Heart left ventricle (tissue), 16 donors: ENCODE measurements at places on chromosomes 11 and 22. TPM values are rescaled to one million over a fixed set of nuclear protein-coding genes. Genes with fewer than 3 reads are reported as not detected.

NCF4 gene
- 3.5 TPM for total RNA-seq

SH3BP1 gene
- 19.7 TPM for total RNA-seq

OR8G5 gene
- not detected for total RNA-seq

UPB1 gene
- total RNA-seq, result 0.44 TPM

CRYBB3 gene
- total RNA-seq, result not detected

MACROD1 gene
- total RNA-seq, result 130 TPM

SERPINH1 gene
- total RNA-seq, result 148 TPM

OR8G1 gene
- total RNA-seq, result not detected

SESN3 gene
- 3.9 TPM for total RNA-seq

B3GAT1 gene
- 0.64 TPM for total RNA-seq

SAA4 gene
- not detected for total RNA-seq

MMP27 gene
- not detected for total RNA-seq

OR52E8 gene
- not detected for total RNA-seq

MYRF gene
- total RNA-seq, result 0.61 TPM

IFITM10 gene
- 0.56 TPM for total RNA-seq

MN1 gene
- total RNA-seq, result 7.0 TPM

TMPRSS6 gene
- total RNA-seq, result not detected

SEPTIN3 gene
- total RNA-seq, result not detected

ADAMTS15 gene
- total RNA-seq, result 36.5 TPM

DGCR6 gene
- 8.2 TPM for total RNA-seq

NNMT gene
- 69.7 TPM for total RNA-seq
